Aorta (tissue), 5 donors: ENCODE measurements at places on chromosomes 5 and 9. TPM values are rescaled to one million over a fixed set of nuclear protein-coding genes. Genes with fewer than 3 reads are reported as not detected.

Gene FOXD4L4
- 0.36 TPM for total RNA-seq

Gene GRXCR2
- total RNA-seq: not detected

DNA sequence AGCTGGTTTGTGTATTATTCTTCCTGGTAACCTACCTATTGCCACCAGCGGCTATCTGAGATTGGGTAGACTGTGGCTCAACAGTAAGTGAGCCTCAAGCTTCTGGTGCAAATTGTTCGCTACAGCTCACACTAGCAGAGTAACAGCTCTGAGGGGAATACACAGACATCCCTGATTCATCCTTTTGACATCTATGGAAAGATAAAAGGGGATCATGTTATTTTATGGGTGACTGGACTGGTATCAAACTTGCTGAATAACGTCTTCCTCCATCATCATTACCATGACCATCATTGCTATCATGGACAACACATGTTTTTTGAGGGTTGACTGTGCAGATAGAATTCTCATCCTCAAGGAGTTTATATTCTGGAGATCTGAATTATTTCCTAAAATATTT is 129.6 kb downstream of the PIK3R1 start:
- no peak for DNase-seq

DNA sequence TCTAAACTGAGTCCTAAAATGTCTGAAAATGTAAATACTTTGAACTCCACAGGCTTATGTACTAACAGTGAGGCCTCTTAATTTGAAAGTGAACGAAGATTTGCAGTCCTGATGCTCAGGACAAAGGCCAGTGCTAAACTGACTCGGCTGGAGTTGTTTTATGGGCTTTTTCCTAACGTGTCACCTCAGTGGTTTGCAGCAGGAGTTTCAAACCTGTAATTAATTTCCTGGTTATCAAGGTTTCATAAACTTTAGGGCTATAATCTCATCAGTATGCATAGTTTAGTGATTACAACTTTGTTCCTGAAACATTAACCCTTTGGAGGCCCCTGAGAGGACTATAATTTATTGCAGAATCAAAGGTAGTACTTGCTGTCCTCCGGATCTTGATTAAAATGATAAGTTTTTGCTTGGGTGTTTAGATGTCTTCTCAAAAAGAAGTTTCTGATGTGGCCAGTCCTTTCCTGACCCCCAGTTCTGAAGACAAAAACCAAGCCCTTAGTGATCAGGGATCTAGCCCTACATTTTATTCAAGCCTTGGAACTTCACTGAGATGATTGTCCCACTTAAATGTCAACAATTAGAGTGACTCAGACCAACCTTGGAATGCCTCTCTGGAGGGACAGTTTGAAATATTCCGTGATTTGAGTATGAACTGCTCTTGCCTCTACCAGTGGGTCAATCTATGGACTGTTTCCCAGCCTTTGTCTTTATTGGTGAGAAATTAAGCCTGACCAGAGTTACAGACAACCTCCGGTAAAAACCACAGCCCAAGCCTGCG is 11.1 kb upstream of the S100Z start:
- DNase-seq: no peak

GRCh38 chr5:124755565-124755964 is 9.1 kb upstream of the ZNF608 start:
- DNase-seq: no peak
